ENCODE measurements at places on chromosomes 3 and 15. TPM values are rescaled to one million over a fixed set of nuclear protein-coding genes. Genes with fewer than 3 reads are reported as not detected.

RTP1 gene
- total RNA-seq, result not detected

THBS1 gene
- 177 TPM for total RNA-seq

ROBO1 gene
- 90.7 TPM for total RNA-seq

LRRC31 gene
- not detected for total RNA-seq

SQOR gene
- 40.2 TPM for total RNA-seq

CSTA gene
- not detected for total RNA-seq

MYZAP gene
- 2.9 TPM for total RNA-seq

OR5K2 gene
- total RNA-seq, result not detected

All from camera-type eye (tissue), 1 donor.